NCI-H510A treated with DMSO at 0.1 percent for 48 hours (cell line): ENCODE measurements at places on chromosomes 3 and 15.
A peak's percentile ranks its signal among the peaks of the same experiment; 100 is the strongest.

- no peak for DNase-seq
Observed at GRCh38 chr15:67173786-67174185, 80.7 kb downstream of the AAGAB start.

- DNase-seq, result no peak
Observed at GRCh38 chr3:185729337-185730055, 95.3 kb downstream of the IGF2BP2 start.

DNA sequence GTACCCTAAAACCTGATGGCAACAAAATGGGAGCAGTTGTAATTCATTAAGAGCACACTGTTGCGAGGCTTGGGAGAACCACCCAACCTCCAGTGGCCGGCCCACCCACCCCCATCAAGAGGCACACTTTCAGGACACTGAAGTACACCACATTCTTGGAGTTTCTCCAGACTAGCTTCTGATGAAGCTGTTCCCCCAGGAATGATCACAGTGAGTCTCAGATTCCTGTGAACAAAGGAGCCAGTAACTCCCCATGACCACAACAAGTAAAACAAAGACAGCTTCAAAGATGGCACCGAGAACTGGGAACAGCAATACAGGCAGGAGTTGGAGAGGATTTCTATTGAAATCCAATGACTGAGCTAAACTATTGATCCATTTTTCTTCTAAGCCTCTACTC lies 126.0 kb downstream of the ST8SIA2 start:
- DNase-seq, result no peak

GRCh38 chr3:177743173-177743890 lies 546.0 kb upstream of the TBL1XR1 start:
- no peak for DNase-seq

DNA sequence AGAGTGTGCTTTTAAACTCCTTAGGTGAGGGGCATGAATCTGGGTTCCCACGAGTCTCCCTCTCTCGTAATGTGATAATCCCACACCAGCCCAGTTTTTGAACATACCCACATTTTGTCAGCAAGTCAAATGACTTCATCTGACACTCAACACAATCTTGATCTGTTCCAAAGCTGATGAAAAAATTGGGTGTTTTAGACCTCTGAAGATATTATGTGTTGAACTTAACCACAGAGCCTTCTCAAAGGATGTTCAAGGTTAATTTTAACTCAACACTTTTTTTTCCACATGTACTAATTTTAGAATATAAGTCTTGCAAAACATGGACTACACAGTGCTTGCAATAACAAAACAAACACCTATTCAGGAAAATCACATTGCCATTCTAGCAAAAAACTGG lies 123.1 kb downstream of the TGFBR2 start:
- DNase-seq, result no peak

GRCh38 chr3:111739311-111739911 lies 119.7 kb upstream of the PHLDB2 start:
- no peak for DNase-seq

GRCh38 chr3:13612829-13613228 lies 63.9 kb downstream of the FBLN2 start:
- no peak for DNase-seq

- no peak for DNase-seq
Observed at GRCh38 chr3:178181088-178181487, 355.1 kb upstream of the KCNMB2 start.

GRCh38 chr3:123783811-123784210 lies 100.3 kb downstream of the MYLK start:
- DNase-seq, result no peak

DNA sequence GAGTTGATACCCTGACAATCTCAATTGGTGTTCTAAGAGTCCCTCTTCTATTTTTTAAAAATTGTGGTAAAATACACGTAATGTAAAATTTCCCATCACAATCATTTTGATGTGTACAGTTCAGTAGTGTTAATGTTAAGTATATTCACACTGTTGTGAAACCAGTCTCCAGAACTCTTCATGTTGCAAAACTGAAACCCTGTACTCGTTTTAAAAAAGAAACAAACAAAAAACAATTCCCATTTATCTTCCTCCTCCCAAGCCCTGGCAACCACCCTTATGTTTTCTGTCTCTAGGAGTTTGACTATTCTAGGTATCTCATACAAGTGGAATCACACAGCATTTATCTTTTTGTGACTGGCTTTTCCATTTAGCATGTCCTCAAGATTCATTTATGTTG lies 28.7 kb upstream of the ALPK3 start:
- DNase-seq, result no peak

DNA sequence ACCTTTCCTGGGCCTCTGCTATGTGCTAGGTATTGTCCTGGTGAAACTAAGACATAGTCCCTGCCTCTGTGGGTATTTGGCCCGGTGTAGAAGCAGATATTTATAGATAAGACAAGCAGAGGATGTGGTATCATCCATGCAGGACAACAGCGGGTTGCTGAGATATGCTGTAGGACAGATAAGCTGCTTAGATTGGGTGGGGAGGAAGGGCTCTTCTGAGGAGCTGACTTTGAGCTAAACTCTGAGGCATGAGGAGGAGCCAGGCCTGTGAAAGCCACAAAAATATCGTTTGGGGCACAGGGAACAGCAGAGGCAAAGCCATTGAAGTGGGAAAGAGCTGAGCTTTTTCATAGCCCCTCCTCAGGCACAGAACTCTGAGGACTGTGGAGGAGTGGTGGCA lies 492.5 kb upstream of the CFAP20DC start:
- DNase-seq, result no peak

- peak; percentile 23 for DNase-seq
Observed at GRCh38 chr3:81300324-81300927, 461.0 kb downstream of the GBE1 start.

- DNase-seq, result no peak
Observed at GRCh38 chr3:82473864-82474541, 712.6 kb upstream of the GBE1 start.

DNA sequence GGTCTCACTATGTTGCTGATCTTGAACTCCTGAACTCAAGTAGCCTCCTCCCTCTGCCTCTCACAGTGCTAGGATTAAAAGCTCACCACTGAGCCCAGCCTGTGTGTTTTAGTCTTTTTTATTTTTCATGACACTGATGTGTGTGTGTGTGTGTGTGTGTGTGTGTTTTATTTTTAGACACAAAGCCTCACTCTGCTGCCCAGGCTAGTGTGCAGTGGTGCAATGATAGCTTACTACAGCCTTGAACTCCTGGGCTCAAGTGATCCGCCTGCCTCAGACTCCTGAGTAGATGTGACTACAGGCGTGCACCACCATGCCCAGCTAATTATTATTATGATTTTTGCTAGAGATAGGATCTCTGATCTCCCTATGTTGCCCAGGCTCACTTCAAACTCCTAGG lies 23.3 kb upstream of the CTSH start:
- no peak for DNase-seq
